SJSA1 (cell line): ENCODE measurements at places on chromosomes 7 and 10. TPM values are rescaled to one million over a fixed set of nuclear protein-coding genes. Genes with fewer than 3 reads are reported as not detected.
A peak's percentile ranks its signal among the peaks of the same experiment; 100 is the strongest.

Gene ANTXRL
- total RNA-seq: not detected in 2 replicates

DNA sequence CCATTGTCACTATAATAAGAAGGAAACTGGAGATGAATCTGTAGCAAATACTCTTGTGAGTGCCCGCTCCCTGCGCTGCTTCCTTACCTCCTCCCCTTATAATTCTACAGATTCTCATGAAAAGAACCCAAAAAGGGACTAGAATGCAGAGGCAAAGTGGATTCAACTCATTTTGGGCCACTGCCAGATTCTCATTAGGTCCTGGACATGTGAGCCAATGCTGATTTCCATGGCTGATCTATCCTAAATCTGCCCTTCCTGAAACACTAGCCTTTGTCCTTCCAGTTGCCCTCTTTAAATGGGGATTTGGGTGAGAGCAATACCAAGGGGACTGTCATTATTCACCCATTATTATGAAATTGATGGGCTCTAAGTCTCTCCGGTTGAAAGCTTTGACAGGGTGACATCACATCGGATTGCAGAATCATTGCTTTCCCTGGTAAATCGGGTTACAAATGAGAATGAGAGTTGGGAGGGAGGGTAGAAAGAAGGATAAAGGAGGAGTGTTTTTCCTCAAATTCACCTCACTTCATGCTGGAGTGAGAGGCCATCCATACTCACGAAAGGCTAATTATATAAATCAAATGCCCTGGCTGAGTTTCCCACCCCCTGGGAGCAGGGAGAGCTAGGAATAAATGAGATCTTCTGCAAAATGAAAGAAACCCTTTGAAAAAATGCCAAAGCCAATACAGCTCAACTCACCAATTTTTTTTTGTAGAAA is 37.5 kb downstream of the PTN start:
- no peak for DNase-seq

GRCh38 chr7:231030-231857 is 38.9 kb downstream of the FAM20C start:
- DNase-seq: no peak

- no peak for DNase-seq
Measured at GRCh38 chr7:110921595-110922151, 169.3 kb upstream of the LRRN3 start.

Gene HKDC1
- 0.06 and 0.50 TPM in 2 replicates for total RNA-seq

Gene MGMT
- total RNA-seq: 9.4 and 10.1 TPM in 2 replicates

Gene HSPA14
- total RNA-seq: 36.5 and 40.4 TPM in 2 replicates

Gene UCN3
- total RNA-seq: not detected in 2 replicates

Gene NPFFR1
- not detected in 2 replicates for total RNA-seq

- DNase-seq: no peak
Measured at GRCh38 chr10:62196528-62196927, 72.1 kb downstream of the RTKN2 start.

Gene ANK3
- total RNA-seq: 0.97 TPM in 1 of 2 replicates, not detected in the other

GRCh38 chr10:3874990-3875841 is 90.2 kb upstream of the KLF6 start:
- no peak for DNase-seq

DNA sequence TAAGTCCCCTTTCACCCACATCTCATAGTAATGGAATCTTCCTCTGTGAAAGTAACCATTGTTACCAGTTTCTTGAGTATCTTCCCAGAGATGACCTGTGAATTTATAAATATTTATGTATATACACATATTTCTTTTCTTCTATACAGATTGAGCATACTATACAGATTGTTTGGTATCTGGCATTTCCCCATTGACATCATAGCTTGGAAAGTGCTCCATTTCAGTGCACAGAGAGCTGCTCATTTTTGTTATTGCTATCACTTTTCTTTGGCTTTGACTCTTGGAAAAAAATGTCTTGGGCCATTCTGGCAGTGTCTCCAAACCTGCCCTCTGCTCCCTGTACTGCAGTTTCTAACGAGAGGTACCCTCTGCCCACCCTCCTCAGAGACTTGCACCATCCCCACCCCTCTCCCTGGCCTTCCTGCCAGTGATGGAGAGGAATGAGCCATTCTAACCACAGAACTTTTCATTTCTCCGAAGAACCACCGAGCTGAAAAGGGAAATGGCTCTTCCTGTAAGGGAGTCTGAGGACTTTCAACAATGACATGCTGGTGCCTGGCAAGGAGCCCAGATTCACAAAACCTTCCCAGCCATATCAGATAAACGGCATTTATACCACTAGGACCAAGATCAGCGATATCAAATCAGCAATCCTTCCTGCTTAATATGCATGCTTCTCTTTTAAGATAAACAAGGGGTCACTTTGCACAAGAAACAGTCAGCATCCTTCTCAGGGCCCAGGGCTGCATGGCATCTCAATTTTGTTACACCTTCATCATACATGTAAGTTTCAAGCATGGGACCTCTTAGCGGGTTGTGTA is 19.7 kb upstream of the CCSER2 start:
- peak; percentile 82 for DNase-seq

- no peak for DNase-seq
Measured at GRCh38 chr10:122541541-122542002, 19.0 kb upstream of the DMBT1 start.

GRCh38 chr10:72483471-72483870 is 128.8 kb upstream of the DNAJB12 start:
- no peak for DNase-seq

DNA sequence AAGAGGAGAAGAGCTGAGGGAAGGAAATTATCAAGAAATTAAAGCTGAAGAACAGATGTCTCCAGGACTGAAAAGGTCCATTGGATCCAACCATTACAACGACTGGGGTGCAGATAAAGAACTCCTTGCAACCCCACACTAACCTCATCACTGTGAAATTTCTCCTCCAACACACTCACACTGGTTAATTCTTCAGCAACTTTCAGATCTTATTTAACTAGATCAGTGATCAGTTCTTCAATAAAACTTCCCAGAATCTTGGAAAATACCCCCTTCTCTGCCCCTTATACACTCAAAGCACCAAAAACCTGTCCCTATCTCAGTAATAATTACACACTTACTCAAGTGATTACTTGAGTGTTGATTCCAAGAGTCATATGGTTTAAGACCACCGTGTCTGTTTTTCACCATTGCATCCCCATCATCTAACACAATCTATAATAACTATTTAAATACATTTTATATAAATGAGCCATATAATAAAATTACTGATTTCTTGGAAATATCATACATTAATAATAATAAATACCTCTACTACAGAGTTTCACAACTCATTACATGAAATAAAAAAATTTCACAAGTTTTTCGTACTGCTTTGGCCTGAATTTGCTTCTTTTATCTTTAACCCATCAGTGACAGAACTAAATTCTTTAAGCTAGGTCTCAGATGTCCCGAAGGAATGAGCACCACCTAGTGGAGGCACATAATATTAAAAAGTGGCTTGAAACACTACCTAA is 123.7 kb downstream of the MPP7 start:
- DNase-seq: peak; percentile 43

DNA sequence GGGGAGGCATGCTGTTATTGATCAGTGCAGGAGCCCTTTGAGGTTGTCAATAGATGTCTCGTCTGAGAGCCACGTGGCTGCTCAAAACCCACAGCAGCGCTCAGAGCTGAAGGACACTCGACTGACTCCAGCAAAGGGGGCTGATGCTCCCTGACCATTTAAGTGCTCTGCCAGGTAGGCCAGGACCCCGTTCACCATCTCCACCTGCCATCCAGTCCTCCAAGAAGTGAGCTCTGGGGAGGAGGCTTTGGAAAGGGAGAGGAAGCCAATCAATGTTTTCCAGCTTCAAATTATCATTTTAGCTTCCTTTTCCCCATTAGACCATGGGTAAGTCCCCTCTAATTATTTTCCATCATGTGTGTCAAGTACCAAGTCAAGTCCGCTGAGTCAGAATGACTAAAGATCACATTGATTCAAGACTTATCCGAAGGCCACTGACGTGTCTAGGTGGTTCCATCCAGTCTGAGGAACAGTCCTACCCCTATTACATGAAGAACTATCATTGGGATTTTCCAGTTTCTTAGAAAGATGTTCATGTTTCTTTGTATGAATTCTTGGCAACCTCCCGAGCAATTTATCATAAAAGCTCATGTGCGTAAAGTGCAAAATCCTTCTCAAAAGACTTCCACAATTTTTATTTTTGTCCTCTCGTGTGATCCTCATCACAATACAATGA is 302.6 kb upstream of the LYZL1 start:
- DNase-seq: peak; percentile 24

Gene FGFR2
- total RNA-seq: 1.1 and 2.5 TPM in 2 replicates

GRCh38 chr10:27948186-27948585 is 50.7 kb downstream of the ODAD2 start:
- no peak for DNase-seq

Gene EPHA1
- total RNA-seq: not detected in 2 replicates

DNA sequence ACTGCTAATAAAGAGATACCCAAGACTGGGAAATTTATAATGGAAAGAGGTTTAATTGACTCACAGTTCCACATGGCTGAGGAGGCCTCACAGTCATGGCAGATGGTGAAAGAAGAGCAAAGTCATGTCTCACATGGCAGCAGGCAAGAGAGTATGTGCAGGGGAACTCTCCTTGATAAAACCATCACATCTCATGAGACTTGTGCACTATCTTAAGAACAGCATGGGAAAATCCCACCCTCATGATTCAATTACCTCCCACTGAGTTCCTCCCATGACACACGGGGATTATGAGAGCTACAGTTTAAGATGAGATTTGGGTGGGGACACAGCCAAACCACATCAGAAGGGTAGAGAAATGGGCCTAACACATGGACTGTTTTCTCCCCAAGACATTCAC is 156.3 kb downstream of the CCDC71L start:
- peak; percentile 31 for DNase-seq

Gene PTPN20
- total RNA-seq: not detected in 2 replicates

Gene TMEM229A
- total RNA-seq: not detected in 2 replicates

GRCh38 chr7:28984631-28985030 is 26.5 kb upstream of the TRIL start:
- peak; percentile 85 for DNase-seq

GRCh38 chr10:133474027-133474426 is 20.3 kb downstream of the SCART1 start:
- DNase-seq: no peak

Gene OR13A1
- not detected in 2 replicates for total RNA-seq

Gene BLVRA
- total RNA-seq: 27.8 and 39.0 TPM in 2 replicates

Gene FFAR4
- total RNA-seq: not detected in 2 replicates

GRCh38 chr7:11895337-11895736 is 63.3 kb upstream of the THSD7A start:
- no peak for DNase-seq

- DNase-seq: no peak
Measured at GRCh38 chr10:120453886-120454285, 3.1 kb upstream of the PLPP4 start.

- no peak for DNase-seq
Measured at GRCh38 chr7:128876127-128876526, 13.5 kb downstream of the ATP6V1F start.

Gene FOXP2
- total RNA-seq: not detected in 2 replicates

DNA sequence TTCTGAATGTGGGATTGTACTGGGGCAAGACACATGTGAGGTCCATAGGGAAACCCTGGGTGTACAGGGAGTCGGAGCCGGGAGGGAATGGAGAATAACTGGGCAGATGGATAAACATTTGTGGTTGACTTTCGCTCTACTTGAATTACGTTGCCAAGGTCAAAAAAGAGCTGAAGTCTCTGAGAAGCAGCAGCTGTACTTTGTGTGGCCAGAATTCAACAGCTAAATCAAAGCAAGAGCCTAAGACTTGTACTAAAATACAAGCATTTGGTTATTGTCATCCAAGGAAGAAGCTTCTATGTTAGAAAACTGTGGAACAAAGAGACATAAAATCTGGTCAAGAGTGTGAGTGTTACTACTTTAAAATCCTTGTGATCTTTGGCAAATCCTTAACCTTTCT is 457.2 kb downstream of the ARL4A start:
- DNase-seq: no peak

Gene ABCC2
- 0.47 and 1.3 TPM in 2 replicates for total RNA-seq

- peak; percentile 47 for DNase-seq
Measured at GRCh38 chr10:28327491-28327880, 24.6 kb upstream of the MPP7 start.

Gene MACC1
- not detected in 2 replicates for total RNA-seq

GRCh38 chr10:13989616-13990015 is 341.1 kb downstream of the FRMD4A start:
- DNase-seq: no peak

Gene CYP26C1
- total RNA-seq: not detected in 2 replicates
